NCI-H510A treated with DMSO at 0.1 percent for 48 hours (cell line): ENCODE measurements at places on chromosomes 5 and 9.

- DNase-seq: no peak
Measured at GRCh38 chr9:120729791-120730241, 15.5 kb upstream of the MEGF9 start.

DNA sequence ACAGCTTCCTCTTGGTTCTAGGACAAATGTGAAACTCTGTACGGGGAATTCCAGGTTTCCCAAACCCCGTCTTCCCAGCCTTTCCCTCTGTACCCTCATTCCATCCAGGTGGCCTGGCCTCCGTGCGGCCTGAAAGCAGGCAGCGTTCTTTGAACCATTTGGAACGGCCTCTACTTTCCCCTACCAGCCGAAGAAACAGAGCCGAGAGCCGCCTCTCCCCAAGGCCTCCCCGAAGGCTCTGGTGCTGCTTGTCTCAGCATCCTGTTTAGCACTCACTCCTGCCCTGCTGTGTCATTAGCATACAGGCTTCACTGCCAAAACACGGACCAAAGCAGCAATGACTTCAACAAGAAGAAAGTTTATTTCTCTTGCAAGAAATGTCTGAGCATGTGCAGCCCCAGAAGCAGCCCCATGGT is 137.7 kb downstream of the HSD17B3 start:
- no peak for DNase-seq

DNA sequence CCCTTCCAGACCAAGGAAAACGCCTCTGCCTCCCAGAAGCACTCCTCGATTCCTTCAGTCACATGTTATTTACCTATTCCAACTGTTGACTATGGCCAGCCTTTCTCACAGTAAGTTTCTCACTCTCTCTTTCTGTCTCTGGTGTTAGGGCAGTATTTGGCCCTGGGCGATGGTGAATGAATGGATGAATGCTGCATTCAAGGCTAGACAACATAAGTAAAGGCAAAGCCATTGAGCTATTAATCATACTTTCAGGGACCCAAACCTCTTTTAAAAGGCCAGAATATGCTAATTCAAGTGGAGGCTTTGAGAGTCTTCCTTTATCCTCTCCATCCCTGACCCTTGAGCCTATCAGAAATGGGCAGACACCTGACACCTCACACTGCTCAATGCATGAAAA is 78.5 kb downstream of the SEC61B start:
- DNase-seq: no peak

- no peak for DNase-seq
Measured at GRCh38 chr5:56639476-56639875, 175.9 kb upstream of the MAP3K1 start.

DNA sequence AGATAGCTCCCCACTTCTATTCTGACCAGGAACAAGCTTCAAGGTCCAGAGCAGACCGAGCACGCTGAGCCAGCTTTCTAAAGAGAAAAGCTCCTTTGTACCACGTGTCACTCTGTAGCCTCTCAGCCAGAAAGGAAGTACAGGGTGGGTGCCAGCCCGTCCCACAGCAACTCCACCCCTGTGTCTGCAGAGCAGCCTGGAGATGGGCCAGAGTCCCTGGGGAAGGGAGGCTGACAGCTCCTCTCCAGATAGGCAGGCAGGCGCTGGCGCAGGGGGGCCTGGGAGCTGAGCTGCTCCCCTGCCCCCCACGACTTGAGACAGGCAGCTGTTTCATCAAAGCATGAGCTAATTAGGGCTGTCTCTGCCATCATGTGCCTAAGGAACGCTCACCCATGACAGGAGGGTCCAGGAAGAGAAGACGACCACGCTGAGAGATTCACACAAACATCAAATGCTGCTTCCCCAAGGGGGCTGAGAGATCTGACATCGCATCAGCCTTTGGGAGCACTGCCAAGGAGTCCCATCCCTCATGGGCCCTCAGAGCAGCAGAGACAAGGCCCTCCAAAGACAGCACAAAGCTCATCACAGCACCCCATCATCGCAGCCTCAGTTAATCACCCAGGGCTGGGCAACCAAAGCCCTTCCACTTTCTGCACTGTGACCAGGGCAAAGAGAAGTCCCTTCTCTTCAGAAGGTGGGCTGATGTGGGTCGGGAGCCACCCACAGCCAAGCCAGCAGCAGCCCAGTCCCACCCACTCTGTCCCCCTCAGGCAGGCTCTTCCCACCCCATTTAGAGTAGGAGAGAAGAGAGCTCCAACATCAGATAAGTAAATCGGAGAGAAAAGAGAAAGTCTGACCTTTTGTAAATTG is 78.5 kb upstream of the LRRTM2 start:
- DNase-seq: peak; percentile 49

- DNase-seq: no peak
Measured at GRCh38 chr9:35996358-35996970, 38.5 kb upstream of the OR2S2 start.

DNA sequence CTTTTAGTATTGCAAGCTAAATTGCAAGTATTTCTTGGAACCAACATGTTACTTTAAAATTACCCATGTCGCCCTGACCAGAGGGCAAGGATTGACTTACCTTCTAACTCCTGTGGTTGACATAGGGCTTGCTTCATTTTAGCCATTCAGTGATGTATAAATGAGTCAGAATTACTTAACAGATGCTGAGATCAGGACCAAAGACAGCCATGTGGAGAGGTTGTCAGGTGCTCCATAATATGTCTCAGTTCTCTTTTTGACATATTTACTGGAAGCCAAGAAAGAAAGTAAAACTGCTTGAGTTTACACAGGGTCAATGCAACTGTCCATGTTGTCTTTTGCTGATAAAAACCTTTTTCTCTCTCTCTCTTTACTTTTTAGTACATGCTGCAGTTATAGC is 33.2 kb downstream of the F2RL2 start:
- DNase-seq: no peak

DNA sequence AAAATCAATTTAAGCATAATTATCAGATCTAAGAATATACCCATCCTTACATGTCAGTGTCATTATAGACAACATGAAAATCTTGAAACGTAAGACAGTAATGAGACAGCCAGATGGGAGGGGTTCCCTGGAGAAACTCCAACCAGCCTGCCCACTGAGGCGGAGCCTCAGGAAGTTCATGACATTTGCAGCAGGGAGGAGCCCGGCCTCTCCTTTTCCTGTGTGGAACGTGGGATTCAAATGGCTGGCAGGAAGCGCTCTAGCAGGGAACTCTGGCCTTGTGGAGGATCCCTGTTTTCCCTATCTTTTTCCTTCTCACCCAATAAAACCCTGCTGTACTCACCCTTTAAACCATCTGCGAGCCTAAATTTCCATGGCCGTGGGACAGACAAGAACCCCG is 176.6 kb upstream of the KCNN2 start:
- DNase-seq: no peak

DNA sequence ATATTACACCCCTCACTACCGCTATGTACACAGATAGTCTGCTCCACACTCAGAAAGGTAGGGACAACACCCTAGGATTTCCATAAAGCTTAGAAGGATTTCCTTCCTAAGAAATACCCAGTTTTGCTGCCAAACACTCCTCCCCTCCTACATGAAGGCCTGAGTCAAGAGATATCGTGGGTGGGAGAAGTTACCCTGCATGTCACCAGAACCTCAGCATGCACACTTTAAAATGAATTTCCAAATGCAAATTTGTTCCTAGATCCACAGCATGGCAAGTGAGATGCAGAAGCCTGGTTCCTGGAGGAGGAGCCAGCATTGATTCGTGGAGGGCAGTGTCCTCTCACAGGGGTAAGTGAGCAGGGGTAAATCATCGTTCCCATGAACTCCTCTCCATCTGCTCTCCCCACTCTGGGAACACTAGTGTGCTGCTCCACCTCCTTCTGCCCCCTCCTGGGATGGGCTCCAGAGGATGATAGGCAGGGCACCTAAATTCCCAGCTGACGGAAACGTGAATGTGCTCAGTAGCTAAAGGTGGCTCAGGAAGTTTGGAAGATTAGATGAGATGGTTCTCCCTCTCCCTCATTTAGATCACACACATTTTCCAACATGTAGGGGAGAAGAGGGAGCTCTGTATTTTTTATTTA is 76.7 kb downstream of the PDE4D start:
- no peak for DNase-seq

- DNase-seq: no peak
Measured at GRCh38 chr5:84260140-84260539, 124.5 kb downstream of the EDIL3 start.

DNA sequence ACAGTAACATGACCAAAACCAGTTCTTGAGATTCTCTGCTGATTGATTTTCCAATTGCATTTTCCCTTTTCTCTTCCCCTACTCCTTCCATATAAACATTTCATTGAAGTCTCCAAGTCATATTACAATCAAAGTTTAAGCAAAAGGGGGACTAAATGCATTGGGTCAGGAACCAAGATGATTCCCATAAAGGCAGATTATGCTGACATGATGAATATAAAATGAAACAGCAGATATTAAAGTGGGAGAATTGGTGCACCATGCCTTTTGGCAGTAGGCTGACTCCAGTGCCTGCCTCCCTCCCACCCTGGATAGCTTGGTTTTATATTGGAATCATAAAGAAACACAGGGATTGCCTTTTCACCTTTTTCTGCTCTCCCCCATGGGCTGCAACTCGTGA is 118.4 kb downstream of the ASTN2 start:
- DNase-seq: no peak

GRCh38 chr9:7316166-7316795 is 483.3 kb downstream of the DMAC1 start:
- DNase-seq: no peak

GRCh38 chr9:104833696-104834095 is 69.8 kb downstream of the NIPSNAP3B start:
- DNase-seq: no peak

- no peak for DNase-seq
Measured at GRCh38 chr5:17167171-17167891, 50.1 kb upstream of the BASP1 start.

- no peak for DNase-seq
Measured at GRCh38 chr5:65070026-65070425, 301.3 kb downstream of the CWC27 start.

DNA sequence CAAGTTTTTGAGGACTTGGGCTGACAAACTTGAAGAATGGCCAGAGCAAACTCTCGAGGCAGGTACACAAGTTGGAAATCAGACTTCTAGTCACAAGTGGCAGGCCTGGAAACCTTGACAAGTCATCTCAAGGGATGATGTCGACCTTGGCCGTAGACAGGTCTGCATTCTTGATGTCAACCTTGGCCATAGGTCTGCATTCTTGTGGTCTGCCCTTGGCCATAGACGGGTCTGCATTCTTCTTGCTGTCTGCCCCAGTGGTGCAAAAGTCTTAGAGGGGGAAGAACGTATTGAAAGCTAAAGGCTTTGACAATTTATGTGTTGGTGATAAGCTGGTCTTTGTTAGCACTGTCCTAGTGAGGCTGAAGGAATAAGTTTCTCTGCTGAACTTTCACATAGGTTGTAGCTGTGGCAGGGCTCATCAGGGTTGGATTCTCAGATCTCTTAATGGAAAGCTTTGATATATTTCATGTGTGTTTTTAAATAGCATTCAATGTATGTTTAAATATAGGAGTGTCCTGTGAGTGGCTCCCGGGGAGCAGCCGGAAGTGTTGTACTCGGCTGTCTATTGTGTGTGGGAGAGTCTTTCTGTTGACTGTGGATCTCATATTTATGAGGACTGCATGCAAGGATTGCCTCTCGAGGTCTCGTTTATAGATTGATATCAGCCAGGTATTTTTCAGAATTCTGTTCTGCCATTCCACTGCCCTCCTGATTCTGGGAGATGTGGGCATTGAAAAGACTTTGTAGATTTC is 27.0 kb downstream of the SUB1 start:
- peak; percentile 51 for DNase-seq

GRCh38 chr5:149913436-149914419 is 30.9 kb downstream of the PDE6A start:
- no peak for DNase-seq

DNA sequence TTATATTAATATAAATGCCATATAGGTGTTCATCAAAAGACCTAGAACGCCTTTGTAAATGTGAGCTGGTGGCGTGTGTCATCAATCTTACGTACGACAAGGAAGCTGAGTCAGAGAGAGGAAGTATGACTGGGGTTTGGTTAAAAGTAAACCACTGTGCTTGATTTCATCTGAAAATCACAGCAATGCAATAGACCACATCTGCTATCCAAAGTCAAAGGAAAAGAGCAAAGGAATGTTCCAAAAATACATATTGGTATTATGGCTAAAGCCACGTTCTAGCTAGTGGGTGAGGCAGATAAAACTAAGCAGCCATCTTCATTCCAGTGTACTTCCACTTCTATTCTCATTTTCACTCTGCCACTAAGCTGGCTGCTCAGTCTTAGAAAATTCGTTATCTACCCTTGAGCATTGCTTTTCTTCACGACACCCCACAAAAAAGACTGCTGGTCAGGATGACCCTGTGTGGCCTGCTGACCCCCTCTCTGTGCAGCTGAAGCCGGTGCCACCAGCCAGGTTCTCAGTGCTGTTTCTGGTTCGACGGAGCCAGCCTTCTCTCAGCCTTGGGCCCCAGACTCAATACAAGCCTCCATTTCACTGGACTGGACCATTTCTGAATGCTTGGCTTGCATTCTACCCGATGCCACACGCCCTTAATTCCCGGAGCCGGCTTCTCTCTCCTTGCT is 23.8 kb downstream of the SHC3 start:
- DNase-seq: no peak

DNA sequence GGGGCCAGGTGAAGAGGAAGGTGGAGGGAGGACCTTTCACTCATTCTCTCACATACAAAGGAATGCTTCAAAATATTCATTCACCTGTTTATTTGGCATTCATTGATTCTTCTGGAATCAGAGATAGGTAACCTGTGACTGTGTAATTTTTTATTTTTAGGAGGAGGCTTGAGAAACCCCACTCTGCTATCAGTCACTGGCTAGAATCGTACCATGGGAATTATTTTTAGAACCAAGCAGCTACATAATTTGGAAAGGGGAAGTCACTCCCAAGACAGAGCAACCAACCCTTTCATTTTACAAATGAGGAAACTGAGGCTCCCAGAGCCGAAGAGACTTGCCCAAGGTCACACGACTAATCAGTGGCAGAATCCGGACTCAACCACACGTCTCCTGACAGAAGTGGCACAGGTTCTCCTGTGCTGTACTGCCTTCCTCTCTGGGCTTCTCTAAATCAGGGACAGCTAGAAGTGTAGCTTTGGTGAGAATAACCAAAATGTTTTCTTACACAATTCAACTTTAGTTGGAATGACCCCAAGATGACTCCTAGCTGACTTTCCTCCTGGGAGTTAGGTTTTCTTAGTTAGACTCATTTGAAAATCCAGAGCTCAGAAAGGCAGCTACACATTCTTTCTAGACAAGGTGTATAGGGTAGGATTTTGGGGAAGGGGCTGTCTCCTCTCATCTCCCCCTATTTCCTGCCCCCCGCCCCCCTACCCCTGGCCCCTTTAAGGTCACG is 264.3 kb upstream of the PANK3 start:
- DNase-seq: no peak

- DNase-seq: no peak
Measured at GRCh38 chr5:14331386-14331781, 188.2 kb downstream of the TRIO start.
